ENCODE measurements at places on chromosomes 6 and 20.

DNA sequence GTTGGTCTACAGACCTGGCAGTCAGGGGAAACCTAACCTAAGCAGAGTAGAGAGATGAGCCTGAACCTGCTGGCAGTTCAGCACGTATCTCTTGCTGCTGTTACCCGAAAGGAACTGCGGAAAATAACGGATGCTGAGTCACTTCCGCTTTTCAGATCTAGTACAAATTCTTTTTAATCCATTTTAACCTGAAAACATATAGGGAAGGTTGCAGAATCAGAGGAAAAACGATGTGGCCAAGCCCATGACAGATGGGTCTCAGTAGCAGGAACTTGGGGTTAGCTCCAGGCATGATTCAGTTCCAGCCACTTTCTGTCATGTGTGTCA lies 351.9 kb upstream of the PRND start:
- no peak for DNase-seq

GRCh38 chr6:151119823-151120524 lies 119.8 kb upstream of the AKAP12 start:
- peak; percentile 32 for DNase-seq

GRCh38 chr6:135600086-135600702 lies 102.7 kb upstream of the AHI1 start:
- no peak for DNase-seq

DNA sequence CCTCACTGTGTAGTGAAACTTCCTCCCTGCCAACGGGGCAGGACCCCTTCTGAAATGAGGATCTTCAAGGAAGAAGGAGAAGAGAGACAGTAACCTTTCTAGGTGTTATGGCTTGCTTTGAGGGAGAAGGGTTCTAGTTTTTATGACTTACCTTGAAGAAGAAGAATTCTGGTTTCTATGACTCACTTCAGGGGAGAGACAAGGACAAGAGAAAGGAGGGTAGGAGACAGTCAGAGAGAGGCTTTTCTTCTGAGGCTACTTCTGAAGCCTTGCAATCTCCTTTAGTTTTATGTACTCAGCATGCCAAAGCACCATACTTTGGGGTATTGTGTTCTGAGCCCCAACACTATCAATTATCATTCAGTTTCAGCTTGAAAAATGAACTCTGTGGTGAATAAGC lies 25.8 kb upstream of the IBTK start:
- no peak for DNase-seq

DNA sequence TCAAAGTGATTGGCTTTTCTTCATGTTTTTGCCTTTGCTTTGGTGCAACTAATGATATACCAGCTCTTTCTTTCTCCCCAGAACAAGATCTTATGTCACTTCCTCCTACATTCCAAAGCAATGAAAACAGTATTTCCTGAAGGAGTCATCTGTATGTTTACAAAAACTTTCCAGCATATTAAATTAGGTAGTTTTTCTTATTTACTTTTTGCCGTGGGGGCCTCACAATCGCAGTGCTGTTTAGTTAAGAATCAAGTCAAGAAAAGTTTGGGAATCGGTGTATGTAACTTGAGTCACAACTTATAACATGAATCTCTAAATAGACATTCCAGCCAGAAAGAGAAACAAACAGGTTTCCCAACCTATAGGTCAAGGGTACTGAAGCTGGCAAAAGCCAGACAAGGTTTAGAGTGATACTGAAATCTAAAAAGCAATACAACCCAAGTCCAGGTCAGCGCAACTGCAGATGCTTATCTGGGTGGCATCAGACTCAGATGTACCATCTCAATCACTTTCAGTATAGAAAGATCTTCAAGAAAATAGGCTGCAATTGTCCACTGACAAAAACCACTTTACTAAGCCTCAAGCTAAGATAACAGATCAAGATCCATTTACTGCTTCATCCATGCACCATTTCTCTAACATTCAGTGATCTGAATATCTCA lies 63.6 kb downstream of the IPCEF1 start:
- DNase-seq, result no peak
